Stimulated activated CD4-positive, alpha-beta T cell treated with anti-CD3 and anti-CD28 coated beads, Interleukin-1b, Interleukin-23, amount 100 ng/mL, for 1 hour (primary cell): ENCODE measurements at places on chromosomes 3 and 15.

- DNase-seq = no peak
Measured at GRCh38 chr3:171821778-171822358, 11.6 kb upstream of the PLD1 start.

DNA sequence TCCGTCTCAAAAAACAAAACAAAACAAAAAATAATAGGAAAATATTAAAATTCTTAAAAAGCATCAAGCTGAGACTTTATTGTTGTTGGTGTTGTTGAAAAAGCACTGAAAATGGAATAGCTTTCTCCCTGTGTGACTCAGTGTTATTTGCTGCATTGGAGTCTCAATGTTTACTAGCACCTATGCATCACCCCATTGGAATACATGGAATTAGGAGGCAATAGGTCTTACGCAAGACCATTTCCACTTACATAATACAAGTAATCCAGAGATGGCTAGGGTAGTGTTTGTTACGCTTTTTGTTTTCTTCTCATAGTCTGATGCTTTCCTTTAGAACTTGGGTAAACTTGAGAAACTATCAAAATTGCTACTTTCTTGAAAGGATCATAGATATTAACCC lies 15.2 kb downstream of the GXYLT2 start:
- no peak for DNase-seq

DNA sequence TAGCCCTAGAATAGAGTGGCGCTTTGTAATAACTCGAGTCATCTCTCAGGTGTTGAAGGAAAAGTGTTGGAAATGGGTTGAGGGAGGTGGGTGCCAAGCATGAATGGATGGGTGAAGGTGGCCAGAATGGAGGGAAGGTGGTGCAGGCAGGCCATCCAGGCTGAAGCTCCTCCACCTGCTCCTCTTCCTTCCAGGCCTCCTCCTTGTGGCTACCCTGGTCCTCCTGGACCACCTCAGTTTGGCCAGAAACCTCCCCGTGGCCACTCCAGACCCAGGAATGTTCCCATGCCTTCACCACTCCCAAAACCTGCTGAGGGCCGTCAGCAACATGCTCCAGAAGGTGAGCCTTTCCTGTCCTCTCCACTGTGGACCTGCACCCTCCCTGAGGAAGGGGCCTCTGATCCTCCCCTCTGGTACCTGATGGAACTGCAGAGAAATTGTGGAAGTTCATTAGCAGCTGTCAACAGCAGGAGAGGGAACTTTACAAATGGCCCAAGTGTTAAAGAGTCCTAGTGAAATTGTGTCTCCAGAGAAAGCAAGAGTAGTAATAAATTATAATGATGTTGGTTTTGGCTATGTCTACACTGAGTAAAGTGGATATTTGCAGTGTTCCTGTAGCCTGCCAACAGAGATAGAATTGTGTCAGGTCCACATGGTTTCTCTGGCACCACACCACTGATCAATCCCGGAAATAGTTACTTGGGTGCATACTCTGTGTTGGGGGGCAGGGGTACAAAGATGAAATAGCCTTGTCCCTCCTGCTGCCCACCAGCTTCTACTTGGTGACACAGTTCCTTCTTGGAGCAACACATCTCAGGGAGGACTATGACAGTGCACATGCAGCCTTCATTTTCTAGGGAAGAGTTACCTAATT lies 1.6 kb downstream of the IL12A start:
- no peak for DNase-seq

- DNase-seq = no peak
Measured at GRCh38 chr3:9727041-9727595, 4.4 kb upstream of the BRPF1 start.

DNA sequence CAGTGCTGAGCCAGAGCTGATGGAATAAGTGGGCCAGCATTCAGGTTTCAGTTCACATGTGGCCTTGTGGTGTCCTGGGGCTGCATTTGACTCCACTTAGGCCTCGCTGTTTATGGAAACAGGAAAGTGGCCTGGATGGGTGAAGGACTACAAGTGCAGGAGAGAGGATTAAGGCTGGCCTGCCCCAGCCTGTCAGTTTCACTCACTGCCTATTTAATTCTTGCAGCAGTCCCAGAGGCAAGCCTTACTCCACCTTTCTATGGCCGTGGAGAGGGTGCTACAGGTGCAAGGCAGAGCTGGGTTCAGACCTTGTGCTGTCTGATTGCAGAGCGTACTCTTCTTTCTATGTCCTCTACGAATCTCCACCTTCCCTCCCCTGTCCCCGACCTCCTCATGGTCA lies 37.7 kb downstream of the ABHD17C start:
- DNase-seq = no peak

DNA sequence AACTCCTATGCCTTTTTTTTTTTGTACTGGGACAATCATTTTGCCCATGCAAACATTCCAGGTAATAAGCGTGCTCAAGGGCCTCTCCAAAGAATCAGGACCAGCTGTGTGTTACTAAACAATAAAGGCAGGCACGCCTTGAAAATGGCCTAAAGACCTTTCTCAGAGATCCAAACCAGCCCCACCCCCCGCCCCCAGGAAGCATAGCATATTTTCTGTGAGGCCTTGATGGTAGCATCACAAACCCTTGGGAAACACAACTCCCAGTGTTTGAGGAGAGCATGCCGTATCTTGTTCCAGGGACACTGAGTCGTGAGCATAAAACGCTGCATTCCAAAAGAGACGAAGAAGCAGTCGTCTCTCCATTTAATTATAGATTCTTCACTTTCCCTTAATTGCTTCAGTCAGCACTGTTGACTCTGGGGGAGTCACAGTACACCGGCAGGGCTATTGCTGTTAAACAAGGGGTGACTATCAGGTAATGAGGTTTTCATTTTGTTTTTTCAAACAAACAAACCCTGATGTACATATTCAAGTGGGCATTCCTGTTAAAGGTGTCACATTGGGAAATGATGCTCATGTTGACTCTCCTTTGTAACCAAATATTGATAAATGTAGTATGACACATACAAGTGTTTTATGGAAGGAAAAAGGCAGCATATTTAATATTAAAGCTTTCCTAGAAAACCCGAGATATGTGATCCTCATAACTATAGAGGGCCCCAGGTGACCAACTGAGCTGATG lies 4.4 kb upstream of the TPM1 start:
- DNase-seq = no peak

- no peak for DNase-seq
Measured at GRCh38 chr15:53978253-53978906, at the start of gene UNC13C. Gene UNC13C (plus strand): TSS chr15:53978441. CDS start chr15:54012904, 34,463 bp downstream.

GRCh38 chr3:64074060-64074459 lies 50.8 kb upstream of the PSMD6 start:
- no peak for DNase-seq

- no peak for DNase-seq
Measured at GRCh38 chr3:131762981-131763564, 260.3 kb upstream of the MRPL3 start.

DNA sequence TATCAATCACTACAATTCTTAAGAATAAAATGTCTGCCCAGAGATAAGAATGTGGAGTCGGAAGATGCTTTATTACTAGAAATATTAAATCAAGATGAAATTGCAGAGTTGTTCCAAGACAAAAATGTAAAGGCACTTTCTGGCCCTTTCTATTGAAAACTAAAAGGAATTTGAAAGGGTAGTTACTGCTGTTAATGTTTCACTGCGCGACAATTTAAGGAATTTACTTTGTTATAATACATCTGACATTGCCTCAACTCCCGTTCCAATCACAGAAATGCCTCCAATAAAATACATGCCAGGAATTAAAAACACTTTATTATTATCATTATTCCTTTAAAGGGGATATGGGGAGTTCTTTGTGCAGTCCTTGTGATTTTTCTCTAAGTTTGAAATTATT lies 26.4 kb downstream of the RSL24D1 start:
- no peak for DNase-seq

DNA sequence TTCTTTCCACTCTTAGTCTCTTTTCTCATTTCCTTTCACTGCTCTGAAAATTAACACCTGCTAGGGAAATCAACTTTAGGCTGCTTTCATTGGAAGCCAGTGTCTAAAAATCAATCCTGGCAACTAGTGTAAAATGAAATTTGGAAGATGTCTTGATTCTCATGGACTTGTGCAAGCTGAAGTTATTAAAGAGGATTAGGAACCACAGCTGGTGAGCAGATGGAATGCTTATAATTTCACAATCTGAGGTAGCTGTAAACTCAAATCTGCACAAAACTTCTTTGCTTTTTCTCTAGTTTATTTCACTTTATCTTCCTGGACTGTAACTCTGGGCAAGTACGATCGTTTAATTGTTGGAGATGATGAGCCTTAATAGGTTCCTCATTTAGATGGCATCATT lies 175.6 kb downstream of the GHSR start:
- no peak for DNase-seq

- DNase-seq = no peak
Measured at GRCh38 chr3:42371776-42372175, 38.6 kb downstream of the LYZL4 start.

DNA sequence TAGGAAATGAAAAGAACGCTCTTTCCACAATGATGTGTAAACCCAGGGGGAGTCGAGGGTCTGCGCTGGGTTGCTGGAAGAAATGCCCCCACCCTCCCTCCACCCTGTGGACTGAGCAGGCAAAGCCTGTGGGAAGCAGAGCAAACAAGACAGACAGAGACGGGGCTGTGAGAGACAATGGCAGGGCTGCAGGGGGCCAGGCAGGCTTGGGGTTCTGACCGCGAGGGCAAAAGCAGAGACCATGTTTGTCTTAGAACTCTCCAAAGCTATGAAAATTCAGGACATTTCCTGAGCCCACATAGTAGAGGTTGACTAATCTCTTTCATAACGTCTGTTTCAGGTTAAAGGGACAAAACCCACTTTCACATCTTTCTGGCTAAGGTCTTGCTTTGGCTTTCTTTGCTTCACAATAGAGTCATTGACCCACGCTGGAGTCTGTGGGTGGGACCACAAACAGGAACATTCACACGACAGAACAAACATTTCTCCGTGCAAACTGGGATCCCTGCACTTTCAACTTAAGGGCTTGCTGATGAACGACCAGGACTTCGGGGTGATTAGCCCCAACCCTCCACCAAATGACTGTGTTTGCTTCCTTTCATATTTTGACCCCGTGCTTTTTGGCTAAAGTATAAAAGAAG lies 156.0 kb upstream of the TPM1 start:
- no peak for DNase-seq

GRCh38 chr3:159627634-159628033 lies 361.0 kb upstream of the IL12A start:
- DNase-seq = no peak

DNA sequence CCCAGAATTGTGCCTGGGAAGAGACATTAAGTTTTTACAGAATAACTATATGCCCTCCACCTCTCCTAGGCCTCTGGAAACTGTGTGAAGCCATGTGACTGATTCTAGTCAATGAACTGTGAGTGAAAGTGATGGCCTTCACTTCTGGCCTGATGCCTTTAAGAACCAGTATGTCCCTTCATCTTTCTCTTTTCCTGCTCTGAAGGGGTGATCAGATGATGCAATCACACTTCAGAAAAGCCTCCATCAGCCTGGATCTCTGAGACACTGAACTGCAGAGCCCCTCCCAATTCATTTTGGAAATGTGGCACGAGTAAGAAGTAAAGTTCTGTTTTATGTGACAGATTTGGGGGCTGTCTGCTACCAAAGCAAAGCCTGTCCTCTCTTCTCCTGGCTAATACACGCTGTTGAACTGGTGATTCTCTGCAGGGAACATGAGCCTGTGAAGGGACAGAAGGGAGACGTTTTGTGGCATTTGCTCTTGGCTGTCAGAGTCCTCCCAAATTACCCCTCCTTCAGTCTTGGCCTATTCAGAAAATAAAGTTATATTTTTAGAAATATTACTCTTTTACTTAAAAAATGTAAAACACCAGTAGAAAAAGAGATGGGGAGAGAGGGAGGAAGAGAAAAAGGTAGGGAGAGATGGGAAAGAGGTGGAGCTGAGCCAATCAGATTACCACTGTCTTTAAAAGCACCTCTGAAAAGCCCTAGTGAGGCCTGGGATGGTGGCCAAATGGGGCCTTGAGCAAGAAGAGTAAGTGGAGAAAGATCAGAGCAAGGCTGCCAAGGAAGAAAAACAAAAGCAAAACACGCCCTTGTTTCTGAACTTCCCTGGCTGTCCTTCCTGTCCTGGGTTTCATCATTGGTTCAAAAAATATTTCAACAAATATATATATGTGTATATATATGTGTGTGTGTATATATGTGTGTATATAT lies 40.9 kb upstream of the RYK start:
- no peak for DNase-seq
